Upper lobe of left lung (tissue), 6 donors: ENCODE measurements at places on chromosomes 4 and X. TPM values are rescaled to one million over a fixed set of nuclear protein-coding genes. Genes with fewer than 3 reads are reported as not detected.

DNA sequence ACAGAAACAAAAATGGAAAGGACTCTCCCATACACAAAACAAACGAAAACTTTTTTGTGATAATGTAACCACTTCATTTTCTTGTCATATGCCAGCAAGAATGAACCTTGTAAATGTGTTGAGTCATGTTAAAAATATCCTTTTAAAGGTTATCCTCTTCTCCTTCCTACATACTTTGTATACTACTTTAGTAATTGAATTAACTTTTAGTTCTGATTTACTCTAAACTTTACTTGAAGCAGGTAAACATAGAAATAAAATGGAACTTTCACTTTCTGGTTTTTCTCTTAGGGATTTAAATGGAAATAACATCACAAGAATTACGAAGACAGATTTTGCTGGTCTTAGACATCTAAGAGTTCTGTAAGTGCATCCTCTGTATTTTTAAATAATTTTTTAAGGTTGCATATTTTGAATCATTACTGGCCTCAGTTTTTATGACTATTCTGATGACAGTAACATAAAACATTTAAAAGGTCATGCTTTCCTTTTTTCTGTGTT lies 4.7 kb downstream of the SLIT2 start:
- DNase-seq, result no peak

DNA sequence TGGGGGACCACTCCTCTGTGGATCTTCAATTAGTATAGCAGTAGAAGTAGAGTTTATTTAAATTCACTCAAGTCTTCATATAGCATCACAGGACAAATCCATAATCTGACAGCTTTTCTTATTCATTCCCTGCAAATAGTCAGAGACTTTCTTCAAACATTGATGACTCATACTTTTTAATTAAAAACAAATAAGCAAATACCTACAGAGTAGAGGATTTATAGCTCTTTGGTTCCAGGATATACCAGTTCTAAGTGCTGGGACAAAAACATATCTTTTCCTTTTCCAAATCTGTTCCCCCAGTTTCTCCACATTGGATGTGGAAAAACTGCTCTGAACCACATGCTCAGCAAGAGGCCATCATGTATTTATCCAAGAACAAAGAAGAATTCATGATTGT lies 24.1 kb downstream of the EMCN start:
- no peak for DNase-seq

DNA sequence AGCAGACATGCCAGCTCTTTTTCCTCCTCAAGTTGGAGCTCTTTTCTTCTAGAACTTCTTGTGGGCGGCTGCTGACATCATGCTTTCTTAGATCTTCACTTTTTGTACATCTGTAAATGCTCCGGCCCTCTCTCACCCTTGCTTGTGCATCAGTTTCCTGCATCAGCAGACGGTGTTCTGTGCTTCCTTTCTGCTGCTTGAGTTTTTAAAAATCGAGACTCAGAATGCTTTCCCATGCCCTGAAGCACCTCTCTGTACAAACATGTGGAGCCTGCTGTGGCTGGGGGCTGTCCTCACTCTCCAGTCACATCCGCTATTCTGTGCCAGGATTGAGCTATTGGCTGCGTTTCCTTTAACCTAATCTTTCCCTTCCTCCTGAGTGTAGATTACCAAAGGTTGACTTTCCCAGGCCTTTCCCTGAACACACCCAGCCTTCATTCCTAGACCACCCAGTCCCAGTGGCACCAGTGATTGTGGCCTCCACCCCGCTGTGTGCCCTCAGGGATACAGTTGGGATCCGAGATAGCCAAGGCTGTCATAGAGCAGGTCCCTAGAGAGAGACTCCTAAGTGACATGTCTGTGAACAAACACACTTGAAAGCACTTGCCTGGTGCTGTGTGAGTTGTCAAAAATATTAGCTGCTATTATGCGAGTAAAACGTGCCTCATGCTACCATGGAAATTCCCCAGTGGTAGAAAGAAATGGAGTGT lies 41.9 kb downstream of the TNIP2 start:
- no peak for DNase-seq

GRCh38 chrX:14022019-14022418 lies 7.7 kb downstream of the GEMIN8 start:
- no peak for DNase-seq

INTU gene
- 7.6 TPM for total RNA-seq

ARX gene
- not detected for total RNA-seq

TGIF2LX gene
- total RNA-seq, result not detected

KCTD8 gene
- total RNA-seq, result not detected
